Vein endothelial cell (primary cell): ENCODE measurements at places on chromosomes 3 and 15. TPM values are rescaled to one million over a fixed set of nuclear protein-coding genes. Genes with fewer than 3 reads are reported as not detected.

The CPNE9 gene
- not detected in 2 replicates for total RNA-seq

The MESP1 gene
- 0.10 and 0.33 TPM in 2 replicates for total RNA-seq

The PLOD2 gene
- 190 and 284 TPM in 2 replicates for total RNA-seq

The ZNF620 gene
- total RNA-seq: 3.6 and 5.7 TPM in 2 replicates

The ALAS1 gene
- total RNA-seq: 78.1 and 82.8 TPM in 2 replicates

The ILDR1 gene
- total RNA-seq: not detected in 2 replicates

The SPSB4 gene
- total RNA-seq: not detected in 2 replicates
